EH (cell line): ENCODE measurements at places on chromosomes 2 and 18.

DNA sequence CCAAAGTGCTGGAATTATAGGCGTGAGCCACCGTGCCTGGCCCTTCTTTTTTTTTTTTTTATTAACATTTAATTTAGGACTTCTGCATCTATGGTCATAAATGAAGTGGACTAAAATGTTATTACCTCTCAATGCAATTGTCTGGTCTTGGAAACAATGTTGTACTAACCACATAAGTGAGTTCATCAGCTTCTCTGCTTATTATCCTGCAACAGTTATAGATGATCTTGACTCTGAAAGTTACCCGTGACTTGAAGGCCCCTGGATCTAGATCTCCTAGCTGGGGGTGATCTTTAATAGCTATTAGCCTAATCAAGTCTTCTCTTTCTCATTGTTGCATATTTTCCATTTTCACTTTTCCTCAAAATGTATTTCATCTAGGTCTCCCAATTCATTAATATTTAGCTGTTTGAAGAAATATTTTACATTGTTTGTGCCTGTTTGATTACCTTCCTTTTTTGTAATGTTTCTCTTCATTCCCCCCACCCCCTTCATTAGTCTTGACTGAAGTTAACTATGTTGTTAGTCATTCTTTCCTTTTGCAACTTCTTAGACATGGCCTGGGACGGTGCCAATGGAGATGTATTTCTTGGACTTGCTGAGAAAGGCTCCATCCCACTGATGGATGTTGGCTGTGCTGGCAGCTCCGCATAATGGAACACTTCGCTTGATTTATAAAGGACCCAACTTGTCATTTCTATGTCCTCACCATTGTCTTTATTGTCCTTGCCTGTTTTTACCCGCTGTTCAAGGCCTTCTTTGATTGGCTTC, 141.6 kb upstream of the RIOK3 start:
- DNase-seq, result peak; percentile 94

GRCh38 chr2:69544951-69545350, 98.6 kb downstream of the AAK1 start:
- no peak for DNase-seq

DNA sequence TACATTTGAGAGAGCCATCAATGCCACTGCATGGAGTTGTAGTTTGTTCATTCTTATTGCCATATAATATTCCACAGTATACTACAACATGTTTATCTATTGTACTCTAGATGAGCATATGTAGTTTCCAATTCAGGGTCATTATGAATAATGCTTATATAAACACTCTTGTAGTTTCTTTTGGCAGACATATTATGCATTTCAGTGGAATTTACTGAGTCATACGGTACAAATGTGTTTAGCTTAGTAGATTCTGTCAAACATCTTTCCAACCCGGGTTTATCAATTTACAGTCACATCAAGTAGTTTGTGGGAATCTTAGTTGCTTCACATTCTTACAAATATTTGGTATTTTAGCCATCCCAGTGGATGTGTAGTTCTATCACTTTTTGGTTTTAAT, 161.1 kb downstream of the KCNH7 start:
- no peak for DNase-seq

DNA sequence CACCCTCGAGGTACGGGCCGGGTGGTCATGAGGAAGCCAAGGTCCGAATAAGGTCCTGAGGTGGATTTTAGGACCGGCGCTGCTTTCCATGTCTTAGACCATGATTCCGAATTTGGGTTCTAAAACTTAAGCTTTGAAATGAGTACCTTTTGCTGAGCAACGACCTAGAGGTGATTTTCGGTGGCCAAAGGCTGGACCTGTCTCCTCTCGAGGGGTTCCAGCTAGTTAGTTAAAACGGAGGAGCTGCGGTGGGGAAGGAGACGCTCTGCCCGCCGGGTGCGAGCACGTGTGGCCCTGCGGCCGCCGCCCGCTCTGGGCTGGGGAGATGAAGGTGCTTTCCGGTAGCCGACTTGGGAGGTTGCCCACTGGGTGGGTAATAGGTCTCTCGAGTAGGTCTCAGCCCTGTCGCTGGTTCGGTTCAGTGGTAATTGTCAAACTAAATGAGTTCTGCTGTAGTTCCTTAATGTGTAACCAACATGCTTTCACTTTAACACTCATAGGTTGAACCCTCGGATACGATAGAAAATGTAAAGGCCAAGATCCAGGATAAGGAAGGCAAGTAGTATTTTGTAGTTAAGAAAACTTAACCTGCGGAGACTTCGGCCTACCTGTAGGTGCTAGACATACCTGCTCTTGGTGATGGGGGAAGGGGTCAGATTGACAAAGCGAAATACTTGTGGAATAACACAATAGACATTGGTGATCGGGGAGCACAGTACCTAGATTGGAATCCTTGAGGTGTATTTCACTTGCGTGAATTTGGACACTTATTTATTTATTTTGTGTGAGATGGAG, 572 bp downstream of the RPS27A start:
- peak; percentile 37 for DNase-seq

- no peak for DNase-seq
Measured at GRCh38 chr2:17816396-17817245, at the start of gene MSGN1. MSGN1 (plus strand) TSS chr2:17816460; CDS start chr2:17816519, 59 bp downstream.

DNA sequence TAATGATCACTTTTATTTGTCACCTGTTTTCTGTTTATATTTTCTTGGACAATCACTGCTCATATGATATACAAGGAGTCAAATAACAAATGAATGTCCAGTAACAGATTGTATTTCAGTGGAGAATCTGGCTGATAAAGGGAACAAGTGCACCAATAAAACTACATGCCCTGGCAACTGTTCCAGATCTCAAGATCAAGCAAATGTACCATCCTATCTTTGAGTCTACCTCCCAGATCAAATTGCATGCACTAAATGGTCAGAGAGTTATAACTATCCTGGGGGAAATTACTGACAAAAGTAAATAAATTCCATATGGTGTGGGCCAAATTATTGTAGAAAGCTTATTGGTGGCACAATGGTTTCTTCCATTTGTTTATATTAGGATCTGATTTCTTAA, 452.8 kb downstream of the MBD2 start:
- DNase-seq, result no peak

- peak; percentile 14 for DNase-seq
Measured at GRCh38 chr2:210630873-210631560, 74.6 kb downstream of the CPS1 start.

DNA sequence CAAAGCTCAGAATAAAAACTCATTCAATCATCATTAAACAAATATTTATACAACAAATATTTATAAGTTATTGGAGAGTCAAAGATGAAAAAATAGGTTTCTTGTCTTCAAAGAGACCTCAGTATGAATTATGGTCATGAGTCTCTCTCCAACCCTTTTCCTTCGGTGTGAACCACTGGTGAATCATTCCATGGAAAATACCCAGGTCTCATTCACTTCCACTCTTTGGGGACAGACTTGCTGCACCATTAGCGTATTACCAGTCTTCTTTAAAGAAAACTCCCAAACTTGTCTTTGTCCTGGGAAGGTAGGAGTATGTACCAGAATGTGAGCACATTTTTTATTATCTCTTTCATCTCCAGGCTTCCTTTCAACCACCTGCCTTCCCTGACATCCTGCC, 257.4 kb upstream of the RBMS1 start:
- peak; percentile 38 for DNase-seq

DNA sequence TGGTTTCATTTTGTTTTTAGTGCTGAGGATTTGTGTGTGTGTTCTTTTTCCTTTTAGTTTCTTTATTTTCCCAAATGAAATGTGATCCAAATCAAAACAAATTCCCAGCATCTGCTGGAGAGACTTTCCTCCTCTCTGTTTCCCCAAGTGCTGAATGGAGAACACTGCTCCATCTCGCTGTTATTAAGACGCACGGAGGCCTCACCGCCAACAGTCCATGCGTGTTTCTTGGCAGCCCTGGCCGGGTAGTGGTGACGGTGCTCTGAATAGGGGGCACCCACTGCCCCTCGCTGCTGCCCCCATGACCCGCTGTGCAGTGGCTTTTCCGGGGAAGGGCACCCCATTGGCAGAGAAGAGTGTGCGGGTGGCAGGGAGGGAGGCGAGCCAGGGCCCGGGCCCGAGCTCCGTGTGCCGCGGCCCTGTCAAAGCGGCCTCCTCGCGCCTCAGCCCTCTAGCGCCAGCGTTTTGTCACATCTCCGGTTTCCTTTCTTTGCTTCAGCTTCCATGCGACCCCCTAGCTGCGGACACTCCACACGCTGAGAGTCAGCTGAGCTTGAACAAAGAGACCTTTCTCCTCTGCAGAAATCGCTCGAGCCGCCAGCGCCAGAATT, 473.7 kb upstream of the SALL3 start:
- no peak for DNase-seq

DNA sequence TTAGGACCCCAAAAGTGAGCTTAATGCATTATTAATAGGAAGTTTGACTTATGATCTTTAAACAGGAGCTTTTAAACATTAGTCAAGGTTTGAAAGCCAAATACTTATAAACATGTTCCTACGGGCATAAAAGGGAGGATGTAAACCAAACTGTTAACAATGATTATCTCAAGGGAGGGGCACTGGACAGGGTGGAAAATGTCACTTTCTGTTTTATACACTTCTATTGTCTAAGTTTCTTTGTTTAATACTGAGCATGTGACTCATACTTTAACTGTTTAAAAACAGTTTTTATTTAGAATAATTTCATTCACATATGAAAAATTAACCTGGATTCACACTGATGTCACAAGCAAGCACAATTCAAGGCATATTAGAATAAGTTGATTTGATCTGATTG, 18.3 kb upstream of the ITGA6 start:
- no peak for DNase-seq

- peak; percentile 33 for DNase-seq
Measured at GRCh38 chr18:49178321-49178720, 227.6 kb upstream of the SMAD7 start.

GRCh38 chr2:1818404-1818803, 74.1 kb upstream of the PXDN start:
- DNase-seq, result peak; percentile 20
